LoVo (cell line): ENCODE measurements at places on chromosomes 11 and 22.

- DNase-seq = no peak
These were observed 1335.9 kb downstream of the TBC1D22A start for GRCh38 chr22:48098243-48098920.

DNA sequence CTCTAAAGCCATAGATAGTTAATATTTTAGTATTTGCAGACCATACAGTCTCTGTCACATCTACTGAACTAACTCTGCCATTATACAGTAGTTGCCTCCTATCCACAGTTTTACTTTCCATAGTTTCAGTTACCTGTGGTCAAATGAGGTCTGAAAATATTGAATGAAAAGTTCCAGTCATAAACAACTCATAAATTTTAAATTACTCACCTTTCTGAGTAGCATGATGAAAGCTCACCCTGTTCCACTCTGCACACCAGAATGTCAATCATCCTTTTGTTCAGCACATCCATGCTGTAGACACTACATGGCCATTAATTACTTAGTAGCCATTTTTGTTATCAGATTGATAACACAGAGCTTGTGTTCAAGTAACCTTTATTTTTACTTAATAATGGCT is 51.7 kb upstream of the ME3 start:
- no peak for DNase-seq

DNA sequence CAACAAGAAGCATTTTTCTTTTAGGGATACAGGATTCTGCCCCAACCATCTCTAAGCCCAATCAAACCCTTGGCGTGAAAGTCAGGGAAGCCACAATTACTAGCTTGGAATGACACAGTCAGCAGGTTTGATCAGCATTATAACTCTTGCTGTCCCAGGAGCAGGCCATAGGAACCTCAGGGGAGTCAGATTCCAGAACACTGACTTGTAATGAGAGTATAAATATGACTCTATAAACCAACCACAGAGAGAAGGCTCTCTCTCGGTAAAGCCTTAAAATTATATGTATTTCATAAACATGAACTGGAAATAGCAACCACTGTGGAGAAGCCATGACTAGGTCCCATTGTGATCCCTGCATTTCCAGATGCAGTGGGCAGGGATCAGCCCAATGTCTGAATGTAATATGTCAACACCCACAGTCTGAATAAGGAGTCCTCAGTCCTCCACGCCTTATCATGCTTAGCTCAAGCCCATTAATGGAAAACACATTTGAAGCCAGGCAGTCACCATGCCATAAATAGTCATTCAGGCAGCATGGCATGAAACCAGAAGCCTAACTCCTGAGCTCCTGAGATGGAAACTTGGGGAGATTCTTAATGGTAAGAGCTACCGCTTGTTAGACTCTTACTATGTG is 99.1 kb upstream of the MTNR1B start:
- DNase-seq = no peak

DNA sequence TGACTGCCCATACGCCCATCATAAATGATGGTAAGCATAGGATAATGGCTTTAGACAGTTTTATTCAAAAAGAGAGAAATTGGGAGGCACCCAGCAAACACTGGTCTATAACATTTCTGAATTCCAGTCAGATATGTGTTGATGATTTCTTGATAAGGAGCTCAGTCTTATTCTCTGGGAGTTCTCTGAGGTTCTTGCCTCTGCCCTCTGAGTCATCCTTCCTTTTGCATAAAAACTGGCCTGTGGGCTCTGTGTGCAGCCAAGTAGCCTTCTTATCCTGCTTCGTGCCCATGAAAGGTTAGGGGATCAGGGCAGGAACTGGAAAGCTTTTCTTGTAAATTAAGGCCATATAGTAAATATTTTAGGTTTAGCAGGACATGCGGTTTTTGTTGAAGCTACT is 48.9 kb downstream of the FAR1 start:
- DNase-seq = no peak

DNA sequence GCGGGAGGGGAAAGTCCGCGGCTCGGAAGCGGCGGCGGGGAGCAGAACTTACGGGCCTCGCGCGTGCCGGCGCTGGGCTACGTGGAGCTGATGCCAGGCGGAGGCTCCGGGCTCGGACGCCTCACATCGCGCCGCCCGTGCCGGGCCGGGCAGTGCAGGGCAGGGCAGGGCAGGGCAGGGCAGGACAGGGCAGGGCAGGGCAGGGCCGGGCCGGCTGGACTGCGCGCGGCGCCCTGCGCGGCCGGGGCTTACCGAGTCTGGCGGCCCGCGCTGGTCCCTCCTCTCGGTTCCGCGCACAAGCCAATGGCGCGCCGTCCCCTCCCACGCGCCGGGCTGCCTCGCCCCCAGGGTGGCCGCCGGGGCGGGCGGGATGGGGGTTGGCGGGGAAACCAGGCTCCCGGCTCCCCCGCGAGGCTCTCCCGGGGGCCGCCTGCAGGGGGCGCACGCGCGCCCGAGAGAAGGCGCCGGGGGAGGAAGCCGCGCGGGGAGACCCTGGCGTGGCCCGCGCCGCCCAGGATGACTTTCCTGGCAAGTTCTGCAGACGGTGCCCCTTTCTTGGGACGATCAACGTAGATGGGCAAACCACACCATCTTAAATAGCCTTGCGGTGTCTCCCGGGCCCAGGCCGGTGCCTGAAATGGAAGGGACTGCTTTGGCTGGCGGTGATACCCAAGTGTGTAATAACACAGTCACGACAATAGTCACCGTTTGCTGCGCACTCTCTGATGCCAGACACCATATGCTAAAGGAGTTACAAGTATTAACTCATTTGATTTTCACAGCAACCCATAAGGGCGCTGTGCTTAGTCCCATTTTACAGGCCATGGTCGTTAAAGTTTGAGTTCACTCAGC is at the start of gene TP53I11:
Gene TP53I11, minus strand, starts transcription at position 259 of the 852 bp plus-strand sequence. CDS start 12,548 bp downstream, outside the sequence.
- DNase-seq = peak; percentile 66
